ENCODE measurements at places on chromosomes 5 and 9.

DNA sequence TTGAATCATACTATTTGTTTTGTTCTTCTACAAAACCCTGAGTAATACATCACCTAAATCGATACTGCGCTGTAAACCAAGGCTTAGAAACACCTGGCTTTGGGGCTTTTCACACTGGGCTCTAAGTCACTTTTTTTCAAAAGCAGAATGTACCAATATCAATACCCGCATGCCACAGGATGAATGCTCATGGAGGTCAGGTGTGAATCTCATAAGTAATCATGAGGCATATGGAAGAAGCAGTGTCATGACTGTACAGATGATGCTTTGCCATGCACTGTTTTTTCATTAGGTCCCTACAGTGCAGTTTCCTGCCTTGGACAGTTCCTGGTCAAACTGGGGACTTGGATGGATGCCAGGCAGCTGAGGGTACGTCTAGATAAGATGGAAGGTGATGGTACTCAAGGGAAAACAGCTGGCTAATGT lies 49.0 kb upstream of the ATG10 start:
- DNase-seq, result no peak

DNA sequence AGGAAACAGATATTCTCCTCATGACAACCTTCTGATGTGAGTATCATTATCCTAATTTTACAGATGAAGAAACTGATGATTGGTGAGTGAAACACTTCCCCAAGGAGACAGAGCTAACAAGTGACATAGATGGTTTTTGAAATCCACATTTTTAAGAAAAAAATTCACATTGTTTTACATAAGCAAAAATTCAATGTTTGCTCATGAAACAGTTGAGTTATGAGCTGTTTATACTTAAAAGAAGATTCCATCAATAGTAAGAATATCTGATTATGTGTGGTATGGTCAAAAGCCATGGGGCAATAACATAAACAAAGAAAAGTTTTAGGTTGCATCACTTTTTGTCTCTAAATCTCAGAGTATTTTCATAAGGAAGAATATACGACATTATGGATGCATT lies 167.9 kb upstream of the PAPPA start:
- no peak for DNase-seq

- no peak for DNase-seq
Observed at GRCh38 chr5:160434022-160434531, 12.4 kb downstream of the PTTG1 start.

GRCh38 chr5:172347496-172348052 lies 64.0 kb upstream of the UBTD2 start:
- no peak for DNase-seq

DNA sequence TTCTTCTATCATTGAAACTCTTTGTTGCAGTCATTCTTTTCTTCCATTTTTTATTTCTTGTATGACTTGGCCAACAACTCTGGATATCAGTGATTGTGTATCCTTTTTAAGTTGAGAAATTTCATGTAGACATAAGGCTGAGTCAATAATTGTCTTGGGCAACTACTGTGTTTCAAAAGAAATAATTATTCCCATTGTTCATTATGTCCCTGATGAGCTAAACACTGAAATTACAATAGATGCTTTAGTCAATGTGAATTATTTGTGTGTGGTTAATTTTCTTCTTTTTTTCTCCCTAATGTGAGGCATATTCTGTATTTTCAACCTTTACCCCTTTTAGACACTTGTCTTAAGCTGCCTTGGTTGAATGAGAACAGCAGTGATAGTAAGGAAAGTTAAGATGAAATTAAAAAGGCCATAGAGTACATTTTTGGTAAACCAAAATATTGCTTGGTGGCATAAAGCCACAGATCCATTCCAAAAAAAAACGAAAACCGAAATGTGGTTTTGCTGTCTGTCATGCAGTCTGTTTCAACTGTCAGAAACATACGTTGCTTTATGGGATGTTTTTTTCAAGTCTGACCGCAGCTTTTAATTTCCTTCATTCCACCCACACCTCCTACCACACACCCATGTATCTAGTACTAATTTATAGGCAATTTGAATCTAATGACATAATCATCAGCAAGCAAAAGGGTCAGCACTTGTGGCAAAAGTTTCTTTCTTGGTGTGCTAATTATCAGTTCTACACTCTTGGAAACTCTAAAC lies 21.1 kb downstream of the TLE4 start:
- no peak for DNase-seq

DNA sequence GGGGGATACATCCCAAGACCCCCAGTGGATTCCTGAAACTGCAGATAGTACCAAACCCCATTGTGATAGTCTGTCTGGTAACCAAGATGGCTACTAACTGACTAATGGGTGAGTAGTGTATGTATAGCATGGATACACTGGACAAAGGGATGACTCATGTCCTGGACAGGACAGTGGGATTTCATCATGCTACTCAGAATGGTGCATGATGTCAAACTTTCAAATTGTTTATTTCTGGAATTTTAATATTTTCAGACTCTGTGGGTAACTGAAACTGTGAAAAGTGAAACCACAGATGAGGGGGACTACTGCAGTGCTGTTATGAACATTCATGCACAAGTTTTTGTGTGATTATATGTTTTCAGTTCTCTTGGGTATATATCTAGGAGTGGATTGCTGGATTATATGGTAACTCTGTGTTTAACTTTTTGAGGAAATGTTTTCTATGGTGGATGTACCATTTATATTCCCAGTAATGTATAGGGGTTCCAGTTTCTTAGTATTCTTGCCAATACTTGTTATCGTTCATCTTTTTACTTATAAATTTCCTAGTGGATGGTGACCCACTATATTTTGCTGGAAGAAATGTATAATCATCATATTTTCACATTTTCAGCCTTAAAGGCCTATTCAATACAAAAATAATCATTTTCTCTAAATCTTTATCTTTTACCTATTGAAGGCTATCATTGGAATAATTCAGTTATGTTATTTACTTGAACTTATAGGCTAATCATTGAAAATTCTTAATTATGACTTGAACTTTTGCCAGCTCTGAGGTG lies 140.9 kb downstream of the NR3C1 start:
- peak; percentile 39 for DNase-seq

- DNase-seq, result peak; percentile 25
Observed at GRCh38 chr9:3040761-3041160, 196.9 kb upstream of the PUM3 start.

- DNase-seq, result no peak
Observed at GRCh38 chr9:135610290-135611141, 28.8 kb downstream of the GLT6D1 start.

DNA sequence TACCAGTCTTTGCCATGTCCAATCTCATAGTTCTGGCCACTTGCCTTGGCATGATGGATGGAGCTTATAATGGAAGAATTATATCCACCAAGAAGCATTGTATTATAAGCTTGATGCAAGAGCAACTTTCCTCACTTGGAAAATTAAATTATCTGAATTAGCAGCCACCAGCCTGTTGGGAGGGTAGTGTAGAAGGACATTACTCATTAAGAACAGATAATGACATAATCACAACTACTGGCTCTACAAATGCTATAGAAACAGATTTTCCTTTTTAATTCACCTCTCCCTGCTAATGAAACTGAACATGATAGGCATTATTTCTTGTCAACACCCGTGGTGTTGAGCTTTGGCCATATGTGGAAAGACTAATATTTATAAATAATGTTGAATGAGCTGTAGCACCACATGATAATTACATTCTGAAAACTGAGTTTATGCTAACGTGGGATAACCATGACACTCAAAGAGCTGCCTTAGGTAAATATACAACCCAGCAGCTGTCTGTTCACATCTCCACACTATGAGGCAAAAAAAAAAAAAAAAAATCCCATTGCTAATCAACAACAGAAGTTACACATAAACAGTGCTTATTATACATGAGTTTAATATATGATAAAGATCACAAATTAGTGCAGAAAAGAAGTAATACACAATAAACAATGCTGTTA lies 48.1 kb upstream of the NR4A3 start:
- no peak for DNase-seq

GRCh38 chr5:175751369-175751768 lies 93.5 kb downstream of the HRH2 start:
- no peak for DNase-seq

- no peak for DNase-seq
Observed at GRCh38 chr5:127556609-127557334, 39.3 kb downstream of the PRRC1 start.

DNA sequence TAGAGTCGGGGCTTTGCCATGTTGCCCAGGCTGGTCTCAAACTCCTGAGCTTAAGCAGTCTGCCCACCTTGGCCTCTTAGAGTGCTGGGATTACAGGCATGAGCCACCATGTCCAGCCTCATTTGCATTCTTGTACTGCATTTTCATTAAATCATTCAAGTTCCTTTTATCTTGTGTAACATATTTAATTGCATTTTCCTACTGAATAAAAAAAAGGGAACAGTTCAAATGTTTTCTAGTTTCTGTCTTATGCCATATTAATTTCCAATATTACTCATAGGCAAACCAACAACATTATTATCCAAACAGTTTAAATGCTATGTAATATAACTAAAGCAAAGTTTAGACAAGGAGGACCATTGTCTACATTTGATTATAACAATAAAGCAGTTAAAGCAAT lies 6.1 kb downstream of the SLC31A1 start:
- no peak for DNase-seq

- DNase-seq, result no peak
Observed at GRCh38 chr9:80557256-80557655, 985.5 kb downstream of the TLE4 start.

- no peak for DNase-seq
Observed at GRCh38 chr5:132134384-132134783, 60.8 kb downstream of the CSF2 start.

DNA sequence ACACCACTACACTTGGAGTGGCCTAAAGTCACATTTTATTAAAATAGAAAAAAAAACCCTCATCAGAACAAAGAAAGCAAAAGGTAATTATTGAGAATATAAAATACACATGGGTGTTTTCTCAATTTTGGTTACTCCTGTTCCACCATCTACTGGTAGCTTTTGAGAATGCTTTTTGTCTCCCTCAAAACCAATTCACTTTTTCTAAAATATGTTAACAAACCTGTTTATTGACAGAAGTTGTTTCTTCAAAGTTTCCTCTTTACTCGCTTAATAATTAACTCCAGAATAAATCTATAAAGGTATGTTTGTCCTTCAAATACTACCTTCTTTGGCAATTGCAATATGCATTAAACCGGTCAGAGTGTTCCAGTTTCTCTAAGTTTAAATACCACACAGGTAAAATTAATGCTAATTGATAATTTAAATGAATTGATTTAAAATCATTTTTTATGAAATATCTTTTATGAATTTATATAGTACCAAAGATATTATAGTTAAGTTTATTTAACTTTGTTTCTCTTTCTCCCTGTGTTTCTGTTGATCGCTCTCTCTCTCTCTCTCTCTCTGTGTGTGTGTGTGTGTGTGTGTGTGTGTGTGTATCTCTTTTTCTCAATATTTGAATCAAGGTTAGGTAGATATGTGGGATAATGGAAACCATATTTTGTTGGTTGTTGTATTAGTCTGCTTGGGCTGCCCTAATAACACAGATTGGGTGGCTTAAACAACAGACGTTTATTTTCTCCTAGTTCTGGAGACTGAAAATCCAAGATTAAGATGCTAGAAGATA lies 487.4 kb downstream of the PRDM9 start:
- no peak for DNase-seq

DNA sequence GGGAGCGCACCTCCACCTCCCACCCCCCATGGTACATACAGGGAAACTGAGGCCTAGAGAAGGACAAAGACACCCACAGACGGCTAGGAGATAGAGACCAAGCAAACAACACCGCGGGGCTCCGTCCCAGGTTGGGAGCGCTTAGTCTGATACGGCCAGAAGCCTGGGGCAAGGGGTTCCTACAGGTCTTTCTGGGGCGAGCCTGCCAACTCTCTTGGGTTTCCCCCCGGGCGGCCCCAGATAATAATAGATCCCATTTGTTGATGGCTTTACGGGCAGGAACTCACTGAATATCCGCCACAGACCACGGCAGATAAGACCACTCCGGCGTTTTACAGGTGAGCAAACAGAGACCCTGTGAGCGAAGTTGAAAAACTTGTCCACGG lies 5.0 kb upstream of the EBF1 start:
- DNase-seq, result no peak

DNA sequence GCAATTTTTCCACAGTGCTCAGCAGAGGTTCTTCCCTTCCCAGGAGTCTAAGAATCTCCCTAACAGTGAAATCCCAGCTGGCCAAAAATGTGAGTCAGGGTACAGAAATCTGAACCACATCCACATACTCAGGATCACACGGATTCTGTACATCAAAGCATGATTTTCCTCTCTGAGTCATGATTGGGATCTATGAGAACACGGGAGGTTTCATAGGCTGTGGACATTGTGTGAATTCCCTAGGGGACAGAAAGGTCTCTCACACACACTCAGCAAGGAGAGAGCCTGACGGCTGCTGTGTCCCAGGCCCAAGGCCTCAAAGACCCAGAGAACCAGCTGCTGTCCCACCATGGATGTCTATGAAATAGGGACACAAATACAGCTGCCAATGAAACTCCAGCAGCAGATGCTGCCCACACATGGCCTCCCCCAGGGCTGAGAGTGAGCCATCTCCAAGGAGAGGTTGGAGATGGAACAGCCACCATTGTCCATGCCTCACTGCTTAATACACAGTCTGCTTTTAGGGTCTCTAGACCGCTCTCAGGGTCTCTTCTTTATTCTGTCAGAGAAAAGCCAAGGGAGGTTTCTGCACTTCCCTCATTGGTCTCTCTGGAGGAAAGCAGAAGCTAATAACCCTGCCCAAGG lies 102.7 kb downstream of the ADAMTS12 start:
- peak; percentile 90 for DNase-seq

DNA sequence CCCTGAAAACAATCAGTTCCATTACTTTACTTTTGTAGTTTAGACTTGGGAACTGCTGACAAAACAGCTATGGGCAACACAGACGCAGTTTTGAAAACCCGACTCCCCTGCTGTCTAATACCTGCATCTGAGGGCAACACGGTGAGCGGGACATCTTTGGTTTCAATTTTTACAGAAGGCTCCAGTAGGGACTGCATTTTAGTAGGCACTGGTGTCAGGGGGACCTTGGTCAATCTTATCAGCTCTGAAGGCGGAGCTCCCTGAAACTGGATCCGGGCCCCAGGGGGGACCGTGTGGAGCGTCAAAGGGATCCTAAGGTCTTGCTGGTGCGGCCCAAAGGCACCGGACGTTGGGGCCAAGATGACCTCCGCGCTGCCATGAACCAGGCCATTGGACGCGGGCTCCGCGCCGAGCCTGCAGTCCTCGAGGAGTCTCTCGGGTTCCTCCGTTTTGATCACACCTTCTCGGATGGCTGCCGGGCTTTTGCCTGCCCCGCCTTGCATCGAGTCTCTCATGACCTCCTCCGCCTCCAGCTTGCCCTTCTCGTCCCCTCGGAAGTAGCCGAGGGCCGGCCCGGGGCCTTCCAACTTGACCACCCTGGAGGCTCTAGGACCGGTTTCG lies 1.1 kb downstream of the SOX30 start:
- no peak for DNase-seq

DNA sequence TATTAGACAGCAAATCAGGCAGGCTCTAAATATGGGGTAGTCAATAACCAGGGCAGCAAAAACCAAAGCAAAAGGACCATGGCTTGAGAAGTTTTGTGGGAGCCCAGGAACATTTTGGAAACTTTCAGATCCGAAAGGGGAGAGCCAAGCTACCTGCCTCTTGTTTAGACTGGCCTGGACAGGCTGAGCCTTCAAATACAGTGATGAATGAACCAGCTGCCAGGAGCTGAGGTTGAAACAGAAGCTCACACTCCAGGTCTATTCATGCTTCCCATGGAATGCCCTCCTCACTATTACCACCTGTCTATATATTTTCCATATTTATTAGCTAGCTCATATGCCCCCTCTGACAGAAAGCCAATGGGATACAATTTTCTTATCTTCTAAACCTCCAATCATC lies 150.8 kb upstream of the SLC44A1 start:
- no peak for DNase-seq

GRCh38 chr9:122346478-122347347 lies 24.1 kb upstream of the PTGS1 start:
- no peak for DNase-seq

- no peak for DNase-seq
Observed at GRCh38 chr9:124018730-124019697, 7.4 kb downstream of the LHX2 start.

All from BJ (cell line).